ENCODE measurements at places on chromosomes 5 and 9. TPM values are rescaled to one million over a fixed set of nuclear protein-coding genes. Genes with fewer than 3 reads are reported as not detected.

GRCh38 chr9:124266139-124266825 is 8.5 kb downstream of the NEK6 start:
- DNase-seq = no peak

- DNase-seq = no peak
Measured at GRCh38 chr9:68991457-68991856, 22.5 kb downstream of the PRKACG start.

DNA sequence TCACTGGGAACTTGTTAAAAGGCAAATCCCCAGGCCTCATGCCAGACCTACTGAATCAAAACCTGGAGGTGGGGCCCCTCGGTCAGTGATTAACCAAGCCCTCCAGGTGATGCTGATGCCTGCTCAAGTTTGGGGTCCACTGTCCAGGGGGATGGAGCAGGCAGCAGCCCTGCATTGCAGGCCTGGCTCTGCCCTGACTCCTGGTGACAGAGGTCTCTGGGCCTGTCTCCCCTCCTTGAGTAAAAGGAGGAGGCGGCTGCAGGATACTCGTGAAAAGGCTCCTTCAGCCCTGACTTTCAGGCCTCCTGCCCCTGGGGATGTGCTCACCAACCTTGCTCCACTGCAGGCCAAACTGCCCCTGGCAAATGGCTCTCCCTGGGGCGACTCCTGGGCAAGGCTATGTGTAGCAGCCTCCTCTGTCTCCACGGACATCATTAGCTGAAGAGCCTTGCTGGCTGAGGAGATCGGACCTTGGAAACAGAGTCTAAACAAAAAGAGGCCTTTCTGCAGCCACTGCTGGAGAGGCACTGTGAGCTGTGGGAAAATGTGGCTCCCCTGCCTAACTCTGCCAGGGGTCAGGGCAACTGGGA is 134.8 kb upstream of the ALDH1B1 start:
- no peak for DNase-seq

Gene GDA
- 0.21 TPM for total RNA-seq

DNA sequence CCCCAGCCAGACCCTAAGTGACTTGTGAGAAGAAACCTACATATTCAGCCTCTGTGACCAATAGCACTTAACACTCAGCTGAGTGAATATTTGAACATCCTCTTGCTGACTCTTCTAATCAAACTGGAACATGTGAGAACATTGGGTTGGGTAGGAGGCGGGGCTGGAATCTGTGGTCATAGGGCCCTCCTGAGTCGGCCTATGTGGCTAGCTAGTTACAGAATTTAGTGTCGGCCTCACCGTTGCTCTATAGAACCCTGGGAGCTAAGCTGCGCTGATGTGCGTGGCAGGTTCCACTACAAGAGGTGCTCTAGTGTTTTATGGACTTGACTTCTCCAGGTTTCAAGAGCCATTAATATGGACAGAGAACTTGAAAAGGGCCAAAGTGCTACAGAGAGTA is 138.8 kb downstream of the DROSHA start:
- DNase-seq = no peak

Gene PHYHD1
- 10.6 TPM for total RNA-seq

DNA sequence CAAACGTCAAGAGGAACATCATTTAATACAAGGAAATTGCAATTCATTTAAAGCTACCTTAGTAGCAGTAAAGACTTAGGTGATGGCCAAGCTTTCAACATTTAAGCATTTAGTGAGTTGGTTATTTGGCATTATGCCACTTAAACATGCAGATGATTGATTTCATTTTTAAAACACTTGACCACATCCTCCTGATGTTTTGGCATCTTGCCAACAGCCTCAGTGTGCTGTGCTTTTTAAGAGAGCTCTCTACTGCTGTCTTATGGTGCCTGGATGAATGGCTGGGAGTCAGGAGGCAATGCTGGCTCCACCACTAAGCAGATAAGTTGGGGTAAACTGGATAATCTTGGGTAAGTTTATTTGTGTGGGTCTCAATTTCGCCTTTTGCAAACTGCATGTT is 364.5 kb downstream of the MAN2A1 start:
- DNase-seq = peak; percentile 9

DNA sequence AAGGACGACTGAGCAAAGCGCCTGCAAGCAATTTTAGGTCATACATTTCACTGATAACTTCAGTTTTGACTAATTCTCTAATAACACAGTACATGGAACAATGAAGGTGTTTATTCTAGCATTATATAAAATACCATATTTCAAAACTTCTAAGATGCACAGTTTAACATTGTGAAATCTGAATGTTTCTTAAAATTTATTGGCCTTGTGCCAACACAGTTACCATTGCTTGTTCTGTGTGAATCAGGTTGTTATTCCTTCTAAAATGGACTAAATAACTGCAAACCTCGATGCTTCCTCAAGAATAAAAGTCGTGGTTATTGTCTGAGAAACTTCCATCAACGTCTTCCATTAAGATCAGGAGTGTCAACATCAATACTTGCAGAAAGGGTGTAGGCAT is 8.0 kb downstream of the MCC start:
- no peak for DNase-seq

Gene TLX3
- total RNA-seq = not detected

Gene SLC1A3
- total RNA-seq = not detected

Gene OTULIN
- 34.8 TPM for total RNA-seq

- DNase-seq = no peak
Measured at GRCh38 chr9:20568400-20568799, 53.9 kb downstream of the MLLT3 start.

DNA sequence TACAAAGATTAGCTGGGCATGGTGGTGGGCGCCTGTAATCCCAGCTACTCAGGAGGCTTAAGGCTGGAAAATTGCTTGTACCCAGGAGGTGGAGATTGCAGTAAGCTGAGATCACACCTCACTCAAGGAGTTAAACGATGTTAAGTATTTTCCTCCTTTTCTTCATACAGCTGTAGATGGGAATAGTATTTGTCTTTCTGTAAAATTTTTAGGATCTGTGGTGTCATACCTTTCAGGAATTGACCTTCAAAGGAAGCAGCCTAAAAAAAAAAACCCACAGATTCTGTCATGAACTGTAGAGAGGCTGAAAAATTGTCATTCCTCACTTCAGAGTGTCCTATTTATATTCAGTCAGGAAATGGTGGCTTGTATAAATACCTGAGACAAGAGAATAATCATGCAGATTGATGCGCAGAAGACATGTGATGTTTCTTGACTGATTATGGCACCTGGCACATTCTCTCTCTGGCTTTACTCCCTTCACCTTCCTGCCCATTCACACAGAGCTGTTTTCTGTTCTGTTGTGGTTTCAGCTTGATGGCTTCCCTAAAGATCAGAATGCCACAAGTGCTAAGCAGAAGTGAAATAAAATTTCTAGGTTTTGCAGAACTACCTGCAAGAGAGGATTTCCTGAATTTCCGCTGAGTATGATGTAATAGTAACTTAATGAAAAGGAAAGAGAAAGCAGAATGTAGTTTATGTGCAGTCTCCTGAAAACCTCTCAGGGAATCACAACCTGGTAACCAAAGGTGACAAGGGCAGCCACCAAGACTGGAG is 3.8 kb downstream of the IFNA1 start:
- no peak for DNase-seq

GRCh38 chr5:181219262-181220177 is 3.6 kb upstream of the TRIM41 start:
- no peak for DNase-seq

- DNase-seq = no peak
Measured at GRCh38 chr5:96692441-96692840, 30.3 kb downstream of the CAST start.

Gene PLPP7
- 1.2 TPM for total RNA-seq

DNA sequence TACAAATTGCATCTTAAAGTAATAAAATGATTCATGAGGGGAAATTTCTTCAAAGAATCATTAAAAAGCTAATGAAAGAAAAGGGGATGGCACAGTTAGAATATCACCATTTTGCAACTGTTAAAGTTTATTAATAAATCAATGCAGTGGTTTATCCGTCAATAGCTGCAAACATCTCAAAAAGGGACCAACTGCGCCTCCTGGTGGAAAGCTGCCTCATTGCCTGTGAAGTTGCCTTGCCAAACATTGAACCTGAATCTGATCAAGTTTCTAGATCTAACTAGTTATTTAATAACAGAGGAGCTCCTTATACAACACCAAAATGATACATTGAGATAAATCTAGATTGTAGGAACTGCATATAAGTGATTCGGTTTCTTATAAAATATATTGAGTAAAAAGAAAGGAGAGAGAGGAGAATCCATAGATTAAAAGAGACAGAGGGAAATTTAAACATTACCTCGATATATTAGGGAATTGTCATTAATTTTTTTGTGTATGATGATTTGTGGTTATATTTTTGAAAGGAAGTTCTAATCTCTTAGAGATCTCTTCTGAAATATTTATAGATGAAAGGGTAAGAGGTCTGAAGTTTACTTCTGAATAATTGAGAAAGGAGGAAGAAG is 6.9 kb upstream of the NDUFB6 start:
- DNase-seq = peak; percentile 38

- no peak for DNase-seq
Measured at GRCh38 chr9:115548609-115549260, 430.8 kb upstream of the TNC start.

GRCh38 chr5:159353661-159354252 is 23.5 kb upstream of the IL12B start:
- no peak for DNase-seq

DNA sequence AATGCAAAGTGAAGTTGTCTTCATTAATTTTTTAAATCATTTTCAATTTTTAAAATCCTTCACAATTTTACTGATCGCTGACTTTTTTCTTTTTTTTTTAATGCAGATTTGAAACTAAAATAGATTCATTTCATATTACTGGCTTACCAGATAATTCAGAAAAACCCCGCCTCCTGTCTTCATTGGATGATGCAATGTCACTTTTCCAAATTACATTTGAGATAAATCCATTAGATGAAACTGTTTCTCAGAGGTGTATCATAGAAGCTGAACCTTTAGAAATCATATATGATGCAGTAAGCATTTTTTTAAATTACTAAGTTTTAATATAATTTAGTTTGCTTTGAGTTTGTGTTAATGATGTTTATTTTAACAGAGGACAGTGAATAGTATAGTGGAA is 60.6 kb downstream of the VPS13A start:
- DNase-seq = no peak

- DNase-seq = peak; percentile 81
Measured at GRCh38 chr5:124748687-124749594, 2.5 kb upstream of the ZNF608 start.

DNA sequence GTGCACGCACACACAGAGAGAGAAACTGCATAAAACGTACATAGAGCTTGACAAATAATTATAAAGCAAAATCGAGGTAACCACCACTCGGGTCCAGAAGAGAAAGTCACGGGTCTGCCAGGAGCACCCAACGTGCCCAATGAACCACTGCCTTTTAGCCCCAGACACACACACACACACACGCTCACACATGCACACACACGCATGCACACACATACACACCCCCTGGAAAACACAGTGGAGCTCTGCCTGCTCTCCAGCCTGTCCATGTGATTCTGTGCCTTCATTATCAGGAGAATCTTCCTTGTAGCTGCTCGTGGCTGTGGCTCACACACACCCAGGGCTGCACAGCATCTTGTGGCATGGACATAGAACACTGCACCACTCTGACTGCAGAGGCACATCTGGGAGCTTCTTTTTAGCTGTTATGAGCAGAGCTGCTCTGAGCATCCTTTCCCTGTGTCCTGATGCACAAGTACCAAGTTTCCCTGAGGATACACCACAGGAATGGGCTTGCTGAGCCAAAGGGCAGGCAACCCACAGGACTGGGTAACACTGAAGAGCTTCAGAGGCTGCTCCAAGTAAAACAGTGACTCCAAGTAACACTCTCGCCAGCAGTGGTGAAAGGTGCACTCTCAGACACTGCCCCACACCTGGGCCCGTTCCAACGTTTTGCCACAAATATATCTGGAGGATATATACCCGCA is 58.9 kb downstream of the CAMSAP1 start:
- no peak for DNase-seq

DNA sequence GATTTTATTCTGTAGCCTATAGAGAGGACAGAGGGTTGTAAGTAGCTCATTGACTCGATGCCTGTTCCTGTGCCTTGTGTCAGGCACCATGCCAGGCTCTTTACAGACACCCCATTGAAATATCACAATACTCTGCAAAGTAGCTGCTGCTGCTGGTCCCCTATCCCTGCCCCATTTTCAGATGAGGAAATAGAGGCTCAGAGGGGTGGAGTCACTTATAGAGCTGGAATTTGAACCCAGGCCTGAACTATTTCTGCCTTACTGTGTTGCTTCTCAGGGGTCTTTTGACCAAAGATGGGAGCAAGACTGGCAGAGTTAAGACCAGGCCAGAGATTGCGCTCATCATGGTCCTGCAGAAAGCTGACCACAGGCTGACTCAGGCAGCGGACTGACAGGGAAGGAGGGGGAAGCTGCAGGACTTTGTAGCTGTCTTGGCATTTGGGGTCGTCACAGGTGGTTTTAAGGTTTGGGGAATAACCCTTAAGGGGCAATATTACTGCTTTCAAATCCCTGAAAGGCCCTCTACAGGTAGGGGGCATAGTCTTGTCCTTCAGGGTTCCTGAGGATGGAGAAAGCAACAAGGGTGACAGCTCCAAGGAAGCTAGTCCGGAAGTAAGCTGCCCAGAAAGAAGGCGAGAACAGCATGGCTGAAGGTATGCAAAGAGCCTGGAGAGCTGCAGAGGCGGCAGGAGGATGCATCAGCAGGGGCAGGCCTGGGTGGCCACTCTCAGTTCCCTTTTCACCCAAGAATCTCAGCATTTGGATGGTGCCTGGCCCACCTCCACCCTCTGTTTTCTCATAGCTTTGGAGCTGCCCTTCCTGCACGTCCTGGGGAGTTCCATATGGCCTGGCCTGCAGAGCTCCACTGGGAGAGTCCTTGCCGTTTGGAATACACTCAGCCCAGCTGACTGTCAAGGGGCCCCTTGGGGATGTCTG is 18.3 kb upstream of the NDST1 start:
- no peak for DNase-seq

- no peak for DNase-seq
Measured at GRCh38 chr9:75591972-75592371, 298.5 kb upstream of the PCSK5 start.

DNA sequence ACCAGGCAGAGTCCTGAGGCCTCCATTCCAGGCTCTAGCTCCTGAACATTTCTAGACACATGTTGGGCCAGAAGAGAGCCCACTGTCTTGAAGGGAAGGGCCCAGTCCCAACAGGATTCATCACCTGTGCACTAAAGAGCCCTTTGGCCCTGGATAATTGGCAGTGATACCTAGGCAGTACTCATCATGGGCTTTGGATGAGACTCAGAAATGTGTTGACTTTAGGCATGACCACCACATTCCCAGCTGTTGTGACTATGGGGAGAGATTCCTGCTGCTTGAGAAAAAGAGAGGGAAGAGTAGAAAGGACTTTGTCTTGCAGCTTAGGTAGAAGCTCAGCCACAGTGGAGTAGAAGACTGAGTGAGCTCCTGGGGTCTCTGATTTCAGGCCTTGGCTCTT is 138.4 kb upstream of the DAPK1 start:
- no peak for DNase-seq
